ENCODE measurements at places on chromosomes 2 and 18. TPM values are rescaled to one million over a fixed set of nuclear protein-coding genes. Genes with fewer than 3 reads are reported as not detected.

The FBXO11 gene
- total RNA-seq = 41.8 TPM

The HOXD8 gene
- total RNA-seq = 11.3 TPM

The FMNL2 gene
- total RNA-seq = 23.5 TPM

The APLF gene
- total RNA-seq = 3.0 TPM

The TEX44 gene
- not detected for total RNA-seq

The RNF144A gene
- total RNA-seq = 25.7 TPM

The GTF2A1L gene
- 0.37 TPM for total RNA-seq

DNA sequence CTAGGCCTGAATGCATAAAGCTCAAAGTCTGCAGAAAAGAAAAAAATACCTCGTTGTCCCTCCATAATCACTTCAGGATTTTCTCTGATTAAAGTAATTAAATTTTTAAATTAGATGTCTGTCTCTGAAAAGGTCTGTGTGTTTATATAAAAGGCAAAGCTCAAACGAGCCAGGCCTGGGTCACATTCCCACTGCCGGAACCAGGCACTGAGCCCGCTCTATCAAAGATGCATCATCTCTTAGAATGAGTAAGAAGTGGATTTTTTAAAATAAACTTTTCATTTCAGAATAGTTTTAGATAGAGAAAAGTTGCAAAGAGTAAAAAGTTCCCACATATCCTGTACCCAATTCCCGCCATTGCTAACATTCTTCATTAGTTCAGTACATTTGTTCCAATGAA lies 202.1 kb upstream of the KYNU start:
- no peak for DNase-seq

- no peak for DNase-seq
Measured at GRCh38 chr18:54924948-54925347, 34.3 kb downstream of the CCDC68 start.

DNA sequence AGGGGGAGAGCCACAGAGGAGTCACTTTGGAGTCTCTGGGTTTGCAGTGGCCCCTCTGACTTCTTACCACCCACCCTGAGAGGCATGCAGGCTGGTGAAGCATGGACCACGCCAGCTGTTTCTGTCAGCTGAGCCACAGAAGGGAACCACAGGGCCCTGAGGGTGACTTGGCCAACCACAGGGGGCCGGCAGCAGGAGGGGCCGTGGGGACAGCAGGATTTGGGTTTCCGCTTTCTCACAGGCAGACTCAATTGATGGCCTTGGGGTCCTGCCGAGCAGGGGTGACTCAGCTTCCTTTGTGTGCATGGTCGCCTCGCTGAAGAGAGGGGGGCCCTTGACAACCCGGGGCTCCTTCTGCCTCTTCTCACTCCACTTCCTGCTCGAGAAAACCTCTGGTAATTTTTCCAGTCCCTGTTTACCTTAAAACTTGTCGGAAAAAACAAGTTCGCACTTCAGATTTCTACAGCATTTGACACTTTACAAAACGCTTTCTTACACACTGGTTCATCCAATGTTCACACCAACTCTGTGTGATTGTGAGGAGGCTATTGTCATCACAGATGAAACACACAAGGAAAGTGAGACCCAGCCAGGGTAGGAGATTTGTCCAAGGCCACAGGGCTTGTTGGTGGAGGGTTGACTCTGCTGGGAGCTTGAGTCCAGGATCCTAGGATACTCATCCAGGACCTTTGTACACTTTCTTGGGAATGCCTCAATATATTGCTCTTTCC lies 311.2 kb downstream of the LPIN1 start:
- DNase-seq = peak; percentile 55

GRCh38 chr18:1998121-1998520 lies 573.2 kb downstream of the METTL4 start:
- DNase-seq = no peak

- no peak for DNase-seq
Measured at GRCh38 chr18:8264861-8265411, 344.3 kb upstream of the RAB12 start.

- no peak for DNase-seq
Measured at GRCh38 chr2:236882930-236883329, 202.8 kb upstream of the COPS8 start.

All from adrenal gland (tissue), 19 donors.